Sigmoid colon (tissue), 7 donors: ENCODE measurements at places on chromosomes 3 and 15.

GRCh38 chr3:122295266-122296062 lies 29.6 kb upstream of the CSTA start:
- no peaks in the 10 kb centered on the region for H3K4me1 ChIP-seq
- no peaks in the 10 kb centered on the region for H3K27me3 ChIP-seq
- H3K36me3 ChIP-seq = no peaks in the 10 kb centered on the region
- no peak overlapping the region for H3K4me3 ChIP-seq
- DNase-seq = no peak

DNA sequence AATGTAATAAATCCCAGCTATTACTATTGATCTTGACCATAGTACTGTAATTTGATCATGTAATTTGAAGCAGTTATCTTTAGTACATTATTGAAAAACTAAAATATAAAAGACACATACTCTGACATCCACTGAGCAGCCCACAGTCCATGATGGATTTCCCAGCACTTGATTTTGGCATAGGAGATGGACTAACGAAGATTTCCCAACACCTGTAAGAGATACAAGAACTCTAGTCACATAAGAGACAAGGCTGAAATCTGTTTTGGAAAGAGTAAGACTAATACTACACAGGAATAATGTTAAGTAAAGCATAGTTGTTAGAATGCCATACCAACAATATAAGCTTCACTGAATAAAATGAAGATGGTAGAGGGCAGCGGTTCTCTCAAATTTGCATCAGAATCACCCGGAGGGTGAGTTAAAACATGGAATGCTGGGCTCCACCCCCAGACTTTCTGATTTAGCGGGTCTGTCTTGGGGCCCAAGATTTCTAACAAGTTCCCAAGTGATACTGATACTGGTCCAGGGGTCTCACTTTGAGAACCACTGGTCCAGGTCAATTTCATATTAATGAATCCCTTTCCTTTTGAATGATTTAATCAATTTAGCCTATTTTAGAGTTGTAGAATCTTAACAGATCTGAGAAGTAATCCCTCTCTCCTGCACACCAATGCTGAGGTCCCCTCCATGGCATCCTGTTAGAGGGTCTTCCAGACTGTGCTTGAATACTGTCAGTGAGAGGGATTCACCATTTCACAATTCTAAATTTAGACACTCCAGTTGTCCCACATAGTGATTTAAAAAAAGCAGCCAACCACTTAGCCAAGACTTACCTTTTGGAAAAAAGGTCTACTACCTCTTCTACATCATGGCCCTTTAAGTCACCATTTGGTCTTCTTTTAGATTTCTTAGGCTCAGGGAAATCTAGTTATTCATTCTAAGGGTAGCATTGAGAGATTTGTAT lies 11.5 kb downstream of the RABL3 start:
- H3K36me3 ChIP-seq = peaks cover 5% of the 10 kb centered on the region
- no peaks in the 10 kb centered on the region for H3K27me3 ChIP-seq
- H3K4me1 ChIP-seq = no peaks in the 10 kb centered on the region
- H3K27ac ChIP-seq = no peak overlapping the region
- no peak for DNase-seq
- H3K4me3 ChIP-seq = no peak overlapping the region

DNA sequence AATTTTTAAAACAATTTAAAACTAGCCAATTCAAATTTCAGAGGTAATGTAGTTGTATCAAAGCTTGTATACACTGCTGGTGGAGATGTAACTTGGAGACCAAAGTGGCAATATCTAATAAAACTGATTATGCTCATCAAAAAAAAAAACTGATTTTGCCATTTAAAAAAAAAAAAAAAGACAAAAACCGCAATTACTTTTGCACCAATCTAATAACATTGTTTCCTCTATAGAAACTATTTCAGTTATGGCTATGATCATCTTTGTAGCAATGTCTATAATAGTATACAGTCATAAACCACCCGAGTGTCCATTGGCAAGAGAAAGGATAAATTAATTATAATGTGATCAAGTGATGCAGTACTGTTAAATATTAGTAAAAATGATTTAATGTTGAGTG lies 149.3 kb upstream of the SEMA6D start:
- no peak overlapping the region for H3K4me3 ChIP-seq
- H3K36me3 ChIP-seq = no peaks in the 10 kb centered on the region
- DNase-seq = no peak

DNA sequence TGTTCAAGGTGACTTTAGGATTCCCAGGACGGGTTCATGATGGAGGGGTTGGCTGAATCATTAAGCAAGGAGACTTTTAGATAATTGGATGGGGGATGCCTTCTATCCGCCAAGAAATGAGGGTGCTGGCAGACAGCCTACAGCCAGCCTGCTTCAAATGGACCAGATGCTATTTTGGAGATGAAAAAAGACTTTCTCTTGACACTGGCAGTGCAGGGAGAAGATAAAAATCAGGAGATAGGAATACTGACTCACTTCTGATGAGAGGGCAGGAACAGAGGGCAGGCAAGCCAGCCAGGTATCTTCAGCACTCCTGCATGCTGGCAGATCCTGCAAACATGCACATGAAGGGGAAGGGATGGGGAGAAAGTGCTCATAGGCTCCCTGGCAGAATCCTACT lies 7.7 kb upstream of the SYN2 start:
- no peaks in the 10 kb centered on the region for H3K36me3 ChIP-seq
- H3K27me3 ChIP-seq = no peaks in the 10 kb centered on the region
- H3K4me1 ChIP-seq = no peaks in the 10 kb centered on the region
- no peak overlapping the region for H3K4me3 ChIP-seq
- no peak overlapping the region for H3K27ac ChIP-seq
- no peak for DNase-seq

- H3K27me3 ChIP-seq = no peaks in the 10 kb centered on the region
- H3K4me3 ChIP-seq = no peak overlapping the region
- no peaks in the 10 kb centered on the region for H3K4me1 ChIP-seq
- no peaks in the 10 kb centered on the region for H3K36me3 ChIP-seq
- no peak overlapping the region for H3K27ac ChIP-seq
Measured at GRCh38 chr3:16101295-16102186, 72.9 kb upstream of the GALNT15 start.

- H3K4me1 ChIP-seq = no peaks in the 10 kb centered on the region
- no peaks in the 10 kb centered on the region for H3K27me3 ChIP-seq
- H3K4me3 ChIP-seq = no peak overlapping the region
- no peak overlapping the region for H3K27ac ChIP-seq
Measured at GRCh38 chr3:67382536-67382935, 271.9 kb downstream of the SUCLG2 start.

DNA sequence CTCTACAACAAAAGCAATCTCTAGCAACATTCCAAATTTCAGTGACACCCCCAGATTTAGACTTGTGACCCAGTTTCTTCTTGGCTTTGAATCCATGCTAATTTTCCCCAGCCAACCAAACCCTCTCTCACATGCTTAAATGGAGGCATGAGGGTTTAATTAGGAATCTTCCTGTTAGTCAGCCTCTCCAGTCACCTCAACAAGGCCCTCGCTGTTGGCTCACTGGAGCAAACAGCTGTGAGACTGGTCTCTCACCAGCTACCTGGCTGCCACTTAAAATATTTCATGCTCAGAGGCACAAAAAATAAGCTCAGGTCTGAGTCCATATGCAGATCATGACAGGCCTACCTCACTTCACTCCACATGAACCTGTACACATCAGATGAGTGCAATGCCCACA lies 630.4 kb upstream of the ADAMTS9 start:
- H3K4me1 ChIP-seq = no peaks in the 10 kb centered on the region
- no peak overlapping the region for H3K4me3 ChIP-seq
- H3K27ac ChIP-seq = no peak overlapping the region
- no peaks in the 10 kb centered on the region for H3K36me3 ChIP-seq
- H3K27me3 ChIP-seq = no peaks in the 10 kb centered on the region

GRCh38 chr3:46082849-46083248 lies 55.6 kb upstream of the XCR1 start:
- DNase-seq = no peak
- no peaks in the 10 kb centered on the region for H3K4me1 ChIP-seq
- H3K4me3 ChIP-seq = no peak overlapping the region
- no peaks in the 10 kb centered on the region for H3K27me3 ChIP-seq
- H3K27ac ChIP-seq = no peak overlapping the region

GRCh38 chr3:197165890-197166289 lies 132.5 kb downstream of the DLG1 start:
- no peaks in the 10 kb centered on the region for H3K27me3 ChIP-seq
- DNase-seq = no peak
- no peak overlapping the region for H3K27ac ChIP-seq

DNA sequence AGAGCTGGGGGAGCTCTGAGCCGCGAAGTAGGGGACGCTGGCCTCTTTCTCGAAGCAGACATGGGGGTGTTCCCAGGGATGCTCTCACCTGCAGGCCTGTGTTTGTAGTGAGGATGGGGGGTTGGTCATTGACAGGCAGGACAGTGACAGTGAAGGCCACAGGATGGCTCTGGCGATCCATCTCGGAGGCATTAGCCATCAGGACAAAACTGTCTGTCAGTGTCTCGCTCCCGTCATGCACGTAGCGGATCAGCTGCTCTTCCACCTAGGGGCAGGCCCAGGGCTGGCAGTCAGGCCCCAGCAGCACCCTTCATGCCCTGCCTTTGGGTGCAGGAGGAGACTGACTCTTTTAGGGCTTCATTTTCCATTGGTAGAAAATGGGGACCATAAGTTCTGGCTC lies 28.0 kb downstream of the CSPG4 start:
- H3K4me1 ChIP-seq = no peaks in the 10 kb centered on the region
- H3K27ac ChIP-seq = peak overlapping the region; percentile 99
- no peak for DNase-seq
- no peak overlapping the region for H3K4me3 ChIP-seq
- peaks cover 58% of the 10 kb centered on the region for H3K36me3 ChIP-seq
- no peaks in the 10 kb centered on the region for H3K27me3 ChIP-seq

- H3K27ac ChIP-seq = no peak overlapping the region
- H3K4me1 ChIP-seq = no peaks in the 10 kb centered on the region
- no peaks in the 10 kb centered on the region for H3K36me3 ChIP-seq
- no peak for DNase-seq
Measured at GRCh38 chr15:76464247-76464646, 127.7 kb downstream of the ISL2 start.

DNA sequence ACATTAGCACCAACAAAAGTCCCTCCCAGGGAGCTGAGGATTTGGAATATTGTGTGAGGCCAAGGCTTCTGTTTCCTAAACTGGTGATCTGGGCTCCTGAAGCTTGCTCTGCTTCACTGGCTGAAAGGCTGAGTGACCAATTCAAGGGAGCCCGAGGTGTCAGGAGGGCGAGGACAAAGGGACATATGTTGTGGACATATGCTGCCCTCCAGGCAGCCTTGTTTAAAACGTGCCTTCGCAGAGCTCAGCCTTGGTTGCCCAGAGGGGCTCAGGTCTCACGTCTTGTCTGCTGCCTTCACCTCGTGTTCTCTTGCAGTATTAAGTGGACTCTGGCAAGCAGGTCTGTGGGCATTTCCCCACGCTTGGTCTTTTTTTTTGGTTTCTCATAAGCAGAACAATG lies 7.0 kb downstream of the SLCO3A1 start:
- H3K36me3 ChIP-seq = no peaks in the 10 kb centered on the region
- no peak for DNase-seq
- no peaks in the 10 kb centered on the region for H3K4me1 ChIP-seq
- no peak overlapping the region for H3K4me3 ChIP-seq
- no peaks in the 10 kb centered on the region for H3K27me3 ChIP-seq

- H3K4me1 ChIP-seq = no peaks in the 10 kb centered on the region
- no peaks in the 10 kb centered on the region for H3K36me3 ChIP-seq
- H3K27me3 ChIP-seq = no peaks in the 10 kb centered on the region
Measured at GRCh38 chr3:67296039-67296892, 298.2 kb downstream of the KBTBD8 start.

DNA sequence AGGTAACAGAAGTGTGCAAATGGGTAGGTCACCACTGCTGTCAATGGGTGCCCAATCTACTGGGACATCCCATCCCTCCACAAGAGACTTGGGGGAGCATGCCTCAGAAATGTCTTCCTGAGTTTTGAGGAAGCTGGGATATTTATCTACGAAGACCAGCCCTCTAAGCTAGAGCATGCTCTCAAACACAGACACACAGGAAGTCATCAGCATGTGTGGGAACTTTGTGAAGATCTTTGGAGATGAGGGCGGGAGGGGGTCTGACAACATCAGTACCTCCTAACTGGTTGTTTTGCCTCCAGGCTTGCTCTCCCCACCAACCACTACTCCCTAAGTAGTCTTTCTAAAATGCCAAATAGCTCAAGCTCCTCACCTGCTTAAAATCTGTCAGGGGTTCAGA lies 3.5 kb upstream of the MEF2A start:
- peaks cover 18% of the 10 kb centered on the region for H3K4me1 ChIP-seq
- H3K4me3 ChIP-seq = no peak overlapping the region
- no peaks in the 10 kb centered on the region for H3K36me3 ChIP-seq
- no peaks in the 10 kb centered on the region for H3K27me3 ChIP-seq

- H3K27me3 ChIP-seq = no peaks in the 10 kb centered on the region
- peaks cover 24% of the 10 kb centered on the region for H3K4me1 ChIP-seq
- no peak overlapping the region for H3K27ac ChIP-seq
- no peak for DNase-seq
Measured at GRCh38 chr15:71630475-71630809, 179.9 kb upstream of the NR2E3 start.
